Activated CD4-positive, alpha-beta T cell treated with anti-CD3 and anti-CD28 coated beads, Interleukin-2, amount 50 U/mL, for 48 hours (primary cell): ENCODE measurements at places on chromosomes 13 and 19.

- DNase-seq = no peak
Observed at GRCh38 chr13:48575031-48575430, 42.2 kb upstream of the RCBTB2 start.

GRCh38 chr19:45443462-45444317 lies 20.0 kb upstream of the ERCC1 start:
- peak; percentile 79 for DNase-seq

DNA sequence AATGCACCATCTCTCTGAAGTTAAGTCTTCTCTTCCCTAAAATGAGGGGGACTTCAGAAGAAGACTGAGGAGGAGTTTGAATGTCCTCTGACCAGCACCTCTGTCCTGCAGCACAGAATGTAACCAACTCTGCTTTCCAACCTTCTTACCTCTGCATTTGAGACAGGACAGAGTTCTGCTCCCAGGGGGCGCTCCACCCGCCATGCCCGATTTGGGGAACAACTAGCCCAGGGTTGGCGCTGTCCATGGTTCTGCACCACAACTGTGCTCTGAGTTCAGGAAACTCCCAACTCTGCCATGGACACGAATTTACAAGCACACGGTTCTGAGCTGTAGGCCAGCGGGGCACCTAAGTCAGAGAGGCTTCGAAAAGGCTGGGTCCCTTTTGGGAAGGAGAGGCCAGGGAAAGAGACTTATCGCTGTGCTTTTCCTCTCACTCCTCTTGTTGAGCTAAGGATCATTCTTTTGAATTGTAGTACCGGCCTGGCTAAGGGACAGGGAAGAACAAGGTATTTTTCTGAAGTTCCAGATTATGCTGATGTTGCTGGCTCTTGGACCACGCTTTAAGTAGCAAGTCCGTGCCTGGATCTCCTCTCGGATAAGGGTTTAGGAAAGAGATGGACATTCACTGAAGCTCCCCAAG lies 22.2 kb downstream of the SIGLEC5 start:
- DNase-seq = peak; percentile 81

GRCh38 chr19:50567882-50568727 lies at the start of gene LRRC4B:
LRRC4B (minus strand) TSS chr19:50568435; CDS start chr19:50548838, 19,597 bp downstream.
- DNase-seq = no peak

- DNase-seq = peak; percentile 85
Observed at GRCh38 chr19:17215127-17215971, at the start of gene USE1. USE1 (plus strand) TSS chr19:17215357; CDS start chr19:17215406, 49 bp downstream.

DNA sequence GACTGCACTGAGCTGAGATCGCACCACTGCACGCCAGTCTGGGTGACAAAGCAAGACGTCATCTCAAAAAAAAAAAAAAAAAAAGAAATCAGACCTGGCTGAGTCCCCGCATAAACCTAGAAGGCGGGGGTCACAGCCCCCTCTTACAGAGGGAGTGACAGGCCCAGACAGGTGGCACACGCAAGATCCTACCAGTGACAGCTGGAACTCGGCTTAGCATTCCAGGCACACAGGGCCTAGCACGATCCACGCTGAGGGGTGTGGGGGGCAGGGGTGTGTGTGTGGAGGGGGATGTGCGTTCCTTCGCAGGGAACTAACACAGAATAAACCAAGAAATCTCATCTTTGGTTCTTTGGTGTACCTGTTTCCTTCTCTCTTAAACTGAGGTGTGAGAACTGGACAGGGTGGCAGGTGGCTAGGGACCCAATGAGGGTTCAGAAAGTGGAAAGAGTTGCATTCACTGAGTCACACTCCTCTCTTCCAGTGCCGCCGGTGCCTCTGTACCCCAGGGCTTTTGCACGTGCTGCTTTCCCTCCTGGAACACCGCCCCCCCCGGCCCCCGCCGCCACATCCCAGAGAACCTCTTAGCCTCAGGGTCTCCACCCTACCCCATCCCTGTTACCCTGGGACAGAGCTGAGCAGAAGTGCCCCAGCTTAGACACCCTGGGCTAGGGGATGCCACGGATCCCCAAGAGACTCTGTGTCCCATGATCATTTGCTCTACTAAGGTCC lies 5.0 kb downstream of the SGTA start:
- no peak for DNase-seq

DNA sequence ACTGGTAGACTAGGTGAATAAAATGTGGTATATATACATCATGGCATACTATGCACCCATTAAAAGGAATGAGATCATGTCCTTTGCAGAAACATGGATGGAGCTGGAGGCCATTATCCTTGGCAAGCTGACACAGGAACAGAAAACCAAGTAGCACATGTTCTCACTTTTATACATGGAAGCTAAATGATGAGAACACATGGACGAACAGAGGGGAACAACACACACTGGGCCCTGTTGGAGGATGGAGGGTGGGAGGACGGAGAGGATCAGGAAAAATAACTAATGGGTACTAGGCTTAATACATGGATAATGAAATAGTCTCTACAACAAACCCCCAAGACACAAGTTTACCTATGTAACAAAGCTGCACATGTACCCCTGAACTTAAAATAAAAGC lies 780.0 kb downstream of the DACH1 start:
- no peak for DNase-seq

DNA sequence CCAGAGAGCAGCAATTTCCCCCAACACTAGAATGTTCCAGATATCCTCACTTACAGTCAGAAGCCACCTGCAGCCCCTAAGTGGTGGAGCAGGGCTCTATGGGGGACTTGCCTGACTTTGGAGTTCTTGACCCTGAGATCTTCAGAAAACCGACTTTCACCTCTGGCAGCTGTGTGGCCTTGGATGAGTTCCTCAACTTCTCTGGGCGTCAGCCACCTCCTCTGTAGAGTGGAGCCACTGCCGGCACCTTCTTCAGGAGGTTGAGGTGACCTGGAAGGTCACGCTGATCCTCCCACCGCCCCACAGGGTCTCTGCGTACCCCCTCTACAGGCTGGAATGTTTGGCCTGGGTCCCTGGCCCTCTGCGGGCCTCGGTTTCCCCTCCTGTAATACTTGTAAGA lies 7.1 kb upstream of the FUT5 start:
- DNase-seq = no peak
